ENCODE measurements at places on chromosomes 7 and 10.
A peak's percentile ranks its signal among the peaks of the same experiment; 100 is the strongest.

DNA sequence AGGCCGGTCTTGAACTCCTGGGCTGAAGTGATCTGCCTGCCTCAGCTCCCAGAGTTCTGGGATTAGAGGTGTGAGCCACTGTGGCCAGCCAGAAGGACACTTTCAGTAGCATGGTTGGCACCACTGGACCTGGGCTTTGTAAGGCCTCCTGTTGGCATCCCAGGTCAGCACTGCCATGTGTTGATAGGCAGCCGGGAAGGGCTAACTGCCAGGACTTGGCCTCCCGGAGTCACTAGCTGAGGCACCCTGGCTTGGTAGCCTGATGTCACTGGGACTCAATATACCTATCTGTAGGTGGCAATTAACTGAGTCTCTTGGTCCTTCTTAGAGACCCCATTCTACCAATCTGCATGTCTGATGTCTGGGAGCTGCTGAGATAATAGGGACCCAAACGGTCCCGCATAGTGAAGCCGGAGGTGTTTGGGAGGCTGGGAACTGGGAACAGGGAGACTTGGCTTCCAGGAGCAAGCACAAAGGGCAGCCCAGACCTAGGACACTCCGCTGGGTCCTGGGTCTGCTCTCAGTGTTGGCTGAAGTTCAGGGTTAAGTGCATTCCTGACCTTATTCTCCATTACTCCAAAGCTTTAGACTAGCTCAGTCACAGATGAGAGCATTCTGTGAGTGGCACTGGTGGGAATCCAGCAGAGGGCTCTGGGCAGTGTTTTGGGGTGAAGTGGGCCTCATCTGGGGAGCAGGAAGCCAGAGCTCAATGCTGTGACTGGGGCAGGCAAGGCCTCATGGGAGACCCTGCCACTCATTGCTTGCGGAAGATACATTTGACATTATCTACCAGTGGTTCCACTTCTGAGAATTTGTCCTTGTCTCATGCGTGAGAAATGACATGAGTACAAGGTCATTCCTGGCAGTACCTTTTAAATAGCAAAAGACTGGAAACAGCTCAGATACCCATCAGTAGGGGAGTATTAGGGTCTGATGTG lies 2.7 kb downstream of the LHPP start:
- DNase-seq, result no peak

DNA sequence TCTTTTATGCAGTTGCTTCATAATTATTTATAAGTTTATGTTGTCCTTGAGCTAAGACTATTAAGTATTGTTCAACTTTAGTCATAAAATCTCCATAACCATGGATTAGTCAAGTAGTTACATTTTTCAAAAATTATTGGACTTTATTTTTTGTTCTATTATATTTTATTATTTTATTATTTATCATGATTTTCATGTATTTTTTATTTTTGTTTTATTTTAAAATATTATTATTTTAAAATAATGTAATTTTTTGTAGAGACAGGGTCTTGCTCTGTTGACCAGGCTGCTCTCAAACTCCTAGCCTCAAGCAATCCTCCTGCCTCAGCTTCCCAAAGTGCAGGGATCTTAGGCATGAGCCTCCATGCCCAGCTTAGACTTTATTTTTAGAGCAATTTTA lies 102.3 kb downstream of the NOC3L start:
- DNase-seq, result no peak

DNA sequence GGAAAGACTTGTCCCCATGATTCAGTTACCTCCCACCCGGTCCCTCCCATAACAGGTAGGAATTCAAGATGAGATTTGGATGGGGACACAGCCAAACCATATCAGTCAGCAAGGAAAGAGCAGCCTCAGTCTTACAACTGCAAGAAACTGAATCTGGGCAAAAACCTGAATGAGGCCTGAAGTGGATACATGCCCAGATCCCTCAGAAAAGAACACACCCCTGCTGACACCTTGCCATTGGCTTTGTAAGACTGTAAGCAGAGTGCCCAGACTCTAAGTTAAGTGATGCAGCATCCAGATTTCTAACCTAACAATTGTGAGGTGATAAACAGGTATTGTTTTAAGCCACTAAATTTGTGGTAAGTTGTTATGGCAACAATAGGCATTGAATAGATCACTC lies 670.8 kb downstream of the SORCS1 start:
- DNase-seq, result no peak

DNA sequence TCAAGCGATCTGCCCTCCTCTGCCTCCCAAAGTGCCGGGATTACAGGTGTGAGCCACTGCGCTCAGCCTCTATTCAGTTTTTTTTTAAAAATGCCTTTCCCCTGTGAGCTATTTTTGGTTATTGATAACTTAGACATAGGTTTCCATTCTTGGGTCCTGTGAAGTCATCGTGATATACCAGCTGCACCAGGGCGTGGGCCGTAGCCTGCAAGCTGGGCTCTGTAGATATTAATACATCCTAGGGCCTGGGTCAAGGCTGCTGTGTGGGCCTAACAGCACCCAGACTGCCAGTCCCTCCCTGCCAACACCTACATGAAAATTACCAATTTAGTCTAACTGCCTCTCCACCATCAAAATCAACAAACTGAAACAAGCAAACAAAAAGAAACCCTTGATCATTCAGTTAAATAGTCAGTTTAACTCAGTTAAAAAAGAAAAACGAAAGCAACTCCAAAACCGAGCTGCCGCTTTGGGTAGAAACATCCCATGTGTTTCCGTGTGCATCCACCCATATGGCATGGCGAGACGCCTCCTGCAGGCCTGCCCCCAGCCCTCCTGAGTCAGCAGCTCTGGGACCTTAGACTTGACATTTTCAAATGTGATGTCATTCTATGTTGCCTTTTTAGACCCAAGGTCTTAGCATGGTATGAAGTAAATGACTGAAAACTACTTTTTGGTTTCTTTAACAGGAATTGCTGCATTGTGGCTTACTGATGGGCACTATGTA lies 330.2 kb downstream of the GLRX3 start:
- DNase-seq, result no peak

GRCh38 chr7:80385508-80385907 lies 126.4 kb downstream of the GNAT3 start:
- no peak for DNase-seq

DNA sequence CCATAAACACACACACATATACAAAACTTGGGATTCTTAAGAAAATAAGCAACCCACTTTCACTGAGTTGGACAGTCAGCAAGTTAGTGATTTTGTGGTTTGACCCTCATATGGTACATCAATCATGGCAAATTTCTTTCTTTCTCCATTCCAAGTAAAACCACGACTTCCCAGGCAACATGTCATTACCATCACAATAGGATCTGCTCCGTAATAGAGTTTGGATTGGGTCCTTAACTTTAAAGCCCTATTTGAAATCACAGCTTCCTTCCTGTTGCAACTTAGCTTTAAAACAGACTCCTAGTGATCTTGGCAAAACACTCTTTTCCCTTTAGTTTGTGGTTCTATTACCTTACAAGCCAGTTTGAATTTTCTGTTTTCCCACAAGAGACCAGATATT lies 483.6 kb downstream of the INHBA start:
- DNase-seq, result peak; percentile 54

- DNase-seq, result no peak
Measured at GRCh38 chr10:51654918-51655317, 44.5 kb downstream of the CSTF2T start.

- DNase-seq, result peak; percentile 63
Measured at GRCh38 chr10:71260622-71261325, 48.4 kb downstream of the UNC5B start.

- DNase-seq, result no peak
Measured at GRCh38 chr7:22361320-22361719, 4.4 kb upstream of the RAPGEF5 start.

GRCh38 chr7:130135208-130136205 lies 65.2 kb downstream of the KLHDC10 start:
- DNase-seq, result peak; percentile 19

DNA sequence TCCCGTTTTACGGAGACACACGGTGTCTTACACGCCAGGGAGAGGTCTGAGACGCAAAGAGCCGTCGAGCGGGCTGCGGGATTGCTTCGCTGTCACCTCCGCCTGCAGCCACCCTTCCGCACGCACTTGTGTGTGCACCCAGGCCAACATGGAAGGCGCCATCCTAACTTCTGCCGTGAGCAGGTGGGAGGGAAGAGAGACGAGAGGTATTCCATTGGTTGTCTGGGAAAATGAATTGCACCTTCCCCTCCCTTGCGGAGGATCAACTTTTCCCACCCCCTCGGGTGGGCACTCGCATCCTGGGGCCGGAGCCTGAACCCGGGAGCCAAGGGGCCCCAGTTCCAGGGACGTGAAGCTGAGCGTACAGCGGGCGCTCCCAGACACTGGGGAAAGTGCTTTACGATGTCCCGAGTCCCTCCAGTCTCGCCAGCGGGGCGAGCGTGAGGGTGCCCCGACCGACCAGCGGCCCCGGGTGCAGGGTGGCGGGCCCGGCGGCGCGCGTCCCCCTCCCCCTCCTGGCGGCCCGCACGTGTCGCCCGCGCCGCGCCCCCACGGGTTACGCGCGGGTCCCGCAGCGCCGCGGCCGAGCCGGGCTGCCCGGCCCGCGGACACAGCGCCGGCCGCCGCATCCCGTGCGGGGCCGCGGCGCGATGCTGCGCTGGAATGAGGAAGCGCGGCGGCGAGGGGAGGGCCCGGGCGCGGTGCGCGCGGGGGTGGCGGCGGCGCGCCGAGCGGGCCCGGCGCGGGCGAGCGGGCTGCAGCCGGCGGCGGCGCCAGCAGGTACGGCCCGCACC lies 984 bp upstream of the IKZF1 start:
- no peak for DNase-seq

- no peak for DNase-seq
Measured at GRCh38 chr7:36439624-36440023, 50.0 kb downstream of the ANLN start.

DNA sequence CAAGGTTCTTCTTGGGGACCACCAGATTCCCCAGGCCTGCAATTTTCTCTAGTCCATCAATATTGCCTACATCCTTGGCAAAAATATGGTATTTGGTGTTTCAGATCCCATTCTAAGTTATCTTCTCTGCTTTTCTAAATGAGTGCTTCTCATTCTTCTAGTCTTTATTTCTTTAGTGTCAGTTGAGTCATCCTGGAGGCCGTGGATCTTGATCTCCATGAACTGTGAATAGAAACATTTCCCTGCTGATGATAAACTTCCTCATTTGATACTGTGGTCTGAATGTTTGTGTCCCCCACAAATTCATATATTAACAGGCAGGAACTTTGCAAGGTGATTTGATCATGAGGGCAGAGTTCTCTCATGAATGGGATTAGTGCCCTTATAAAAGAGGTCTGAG lies 779.3 kb downstream of the INHBA start:
- DNase-seq, result no peak

GRCh38 chr7:55325371-55325792 lies 39.8 kb upstream of the LANCL2 start:
- DNase-seq, result peak; percentile 82

DNA sequence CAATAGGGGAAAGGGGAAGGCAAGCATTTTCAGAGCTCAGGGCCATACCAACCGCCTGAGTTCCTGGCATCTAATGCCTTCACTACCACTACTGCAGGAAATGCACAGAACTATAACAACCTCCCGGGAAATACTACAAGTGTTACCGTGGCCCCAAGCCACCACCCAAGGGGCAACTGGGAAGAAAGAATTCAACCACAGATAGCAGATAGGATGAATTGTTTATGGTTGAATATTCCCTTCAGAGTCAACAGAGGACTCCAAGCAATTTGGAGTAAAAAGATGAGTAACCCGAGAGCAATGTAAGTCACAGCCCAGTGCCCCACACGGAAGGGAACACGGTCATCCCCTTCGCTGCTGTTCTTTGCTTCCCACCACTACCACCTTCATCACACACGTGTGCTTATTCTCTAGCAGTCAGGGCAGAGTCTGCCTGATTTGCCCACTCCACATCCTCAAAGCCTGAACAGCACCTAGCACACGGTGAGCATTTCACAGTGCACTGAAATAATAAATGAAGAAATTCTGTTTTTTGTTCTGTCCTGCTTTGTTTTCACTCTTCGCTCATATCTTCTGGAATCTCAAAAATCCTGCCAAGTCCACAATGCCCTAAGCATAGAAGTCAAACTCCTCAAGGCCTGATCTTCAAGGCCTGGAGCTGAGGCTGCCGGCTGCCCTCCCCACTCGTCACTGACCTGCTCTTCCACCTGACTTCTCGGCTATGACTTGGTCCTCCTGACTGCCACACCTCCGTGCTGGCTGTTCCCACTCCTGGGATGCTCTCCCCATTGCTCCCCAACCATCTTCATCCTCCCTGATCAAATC lies 221.1 kb downstream of the KCNMA1 start:
- DNase-seq, result peak; percentile 96

GRCh38 chr7:55110993-55111361 lies 92.2 kb downstream of the EGFR start:
- DNase-seq, result no peak

DNA sequence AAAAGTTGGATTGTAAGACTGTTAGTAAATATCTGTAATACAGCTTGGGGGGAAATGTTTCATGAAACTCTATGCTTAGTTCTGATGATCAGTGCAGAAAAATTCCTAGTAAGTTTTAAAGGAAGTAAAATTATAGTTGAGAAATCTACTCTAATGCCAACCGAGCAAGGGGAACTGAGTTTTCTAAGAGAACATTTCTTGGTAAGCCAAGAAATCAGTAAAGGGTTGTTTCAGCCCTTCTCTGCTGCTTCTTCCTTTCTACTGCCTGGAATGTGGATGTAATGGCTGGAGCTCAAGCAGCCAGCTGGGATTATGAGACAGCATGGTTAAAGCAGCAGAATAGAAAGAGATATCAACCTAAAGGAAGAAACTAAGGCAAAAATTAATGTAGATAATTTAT lies 15.9 kb upstream of the AKR1B1 start:
- no peak for DNase-seq

DNA sequence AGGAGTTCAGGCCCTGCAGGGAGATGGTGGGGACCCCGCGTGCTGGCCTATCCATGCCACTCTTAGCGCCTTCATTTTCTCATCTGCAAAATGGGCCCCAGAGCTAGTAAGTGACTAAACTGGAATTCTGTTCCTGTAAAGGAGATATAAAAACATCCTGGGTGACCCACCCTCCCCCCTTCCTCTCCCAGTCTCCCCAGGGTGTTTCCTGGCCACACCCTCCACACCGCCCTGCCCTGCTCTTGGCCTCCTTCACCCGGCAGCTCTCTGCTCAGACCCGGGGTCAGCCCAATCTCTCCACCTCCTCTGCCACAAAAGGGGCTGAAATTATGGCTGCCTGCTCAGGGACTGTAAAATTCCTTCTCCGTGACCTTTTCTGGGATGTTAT lies 70.7 kb downstream of the C10orf105 start:
- DNase-seq, result no peak

- no peak for DNase-seq
Measured at GRCh38 chr7:75996476-75996875, 2.1 kb upstream of the TMEM120A start.
